Panc1 (cell line): ENCODE measurements at places on chromosomes 11 and 22.

DNA sequence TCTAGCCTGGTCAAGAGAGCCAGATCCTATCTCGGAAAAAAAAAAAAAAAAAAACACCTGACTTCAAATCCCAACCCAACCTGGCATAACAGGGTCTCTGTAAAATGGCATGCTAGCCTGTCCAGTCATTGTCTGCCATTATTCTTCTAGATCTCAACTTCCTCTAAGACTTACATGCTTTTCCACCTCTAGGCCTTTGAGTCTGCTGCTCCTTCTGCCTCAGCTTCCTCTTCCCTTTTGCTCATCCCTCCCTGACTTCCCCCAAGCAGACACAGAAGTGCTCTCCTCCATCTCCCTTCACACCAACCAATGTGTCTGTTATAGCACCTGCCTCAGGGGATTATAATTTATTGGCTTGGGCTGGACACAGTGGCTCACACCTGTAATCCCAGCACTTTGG, 7.8 kb downstream of the STK33 start:
- no peak for DNase-seq

DNA sequence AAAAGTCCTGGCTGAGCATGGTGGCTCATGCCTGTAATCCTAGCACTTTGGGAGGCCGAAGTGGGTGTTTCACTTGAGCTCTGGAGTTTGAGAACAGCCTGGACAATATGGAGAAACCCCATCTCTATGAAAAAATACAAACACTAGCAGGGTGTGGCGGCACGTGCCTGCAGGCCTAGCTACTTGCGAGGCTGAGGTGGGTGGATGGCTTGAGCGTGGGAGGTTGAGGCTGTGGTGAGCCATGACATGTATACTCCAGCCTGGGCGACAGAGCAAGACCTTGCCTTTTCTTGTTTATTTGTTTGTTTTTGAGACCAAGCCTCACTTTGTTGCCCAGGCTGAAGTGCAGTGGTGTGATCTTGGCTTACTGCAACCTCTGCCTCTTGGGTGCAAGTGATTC, 8.1 kb upstream of the CRY2 start:
- no peak for DNase-seq

GRCh38 chr11:70247710-70248072, 22.8 kb upstream of the PPFIA1 start:
- no peak for DNase-seq

DNA sequence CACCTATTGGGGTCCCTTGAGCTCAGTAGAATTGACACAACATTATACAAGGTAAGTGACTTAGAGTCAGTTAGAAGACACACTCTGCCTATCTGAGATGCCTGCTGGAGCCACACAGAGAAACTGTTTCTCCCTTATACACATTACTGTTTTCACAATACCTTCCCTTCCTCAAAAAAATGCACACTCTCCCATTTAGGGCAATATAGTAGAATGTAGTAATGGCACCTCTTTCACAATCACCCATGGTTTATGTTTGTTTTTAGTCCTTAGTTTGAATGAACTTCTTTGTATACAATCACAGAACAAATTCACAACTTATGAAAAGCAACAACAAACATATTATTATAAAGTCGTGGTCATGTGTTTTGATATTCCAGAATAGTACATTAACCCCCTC, 14.3 kb downstream of the OR52H1 start:
- no peak for DNase-seq

DNA sequence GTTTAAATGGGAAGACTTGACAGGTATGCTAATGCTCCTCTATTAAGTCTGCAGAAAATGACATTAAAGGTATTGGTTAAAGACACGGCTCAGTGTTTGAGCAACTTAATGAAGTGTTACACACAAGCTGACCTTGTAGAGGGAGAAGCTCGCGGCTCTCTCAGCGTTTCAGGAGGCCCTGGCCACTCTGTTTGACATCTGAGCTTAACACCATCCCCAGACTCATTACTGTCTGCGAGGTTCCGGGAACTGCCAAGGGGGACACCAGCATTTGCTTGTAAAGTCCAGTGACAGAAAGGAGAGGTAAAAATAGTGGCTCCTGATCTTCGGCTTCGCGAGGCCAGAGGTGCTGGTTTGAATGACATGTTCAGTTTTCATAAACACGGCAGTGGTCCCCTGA, 540.7 kb upstream of the CADM1 start:
- no peak for DNase-seq

- DNase-seq, result no peak
Observed at GRCh38 chr11:108368134-108368533, 99.2 kb downstream of the C11orf65 start.

DNA sequence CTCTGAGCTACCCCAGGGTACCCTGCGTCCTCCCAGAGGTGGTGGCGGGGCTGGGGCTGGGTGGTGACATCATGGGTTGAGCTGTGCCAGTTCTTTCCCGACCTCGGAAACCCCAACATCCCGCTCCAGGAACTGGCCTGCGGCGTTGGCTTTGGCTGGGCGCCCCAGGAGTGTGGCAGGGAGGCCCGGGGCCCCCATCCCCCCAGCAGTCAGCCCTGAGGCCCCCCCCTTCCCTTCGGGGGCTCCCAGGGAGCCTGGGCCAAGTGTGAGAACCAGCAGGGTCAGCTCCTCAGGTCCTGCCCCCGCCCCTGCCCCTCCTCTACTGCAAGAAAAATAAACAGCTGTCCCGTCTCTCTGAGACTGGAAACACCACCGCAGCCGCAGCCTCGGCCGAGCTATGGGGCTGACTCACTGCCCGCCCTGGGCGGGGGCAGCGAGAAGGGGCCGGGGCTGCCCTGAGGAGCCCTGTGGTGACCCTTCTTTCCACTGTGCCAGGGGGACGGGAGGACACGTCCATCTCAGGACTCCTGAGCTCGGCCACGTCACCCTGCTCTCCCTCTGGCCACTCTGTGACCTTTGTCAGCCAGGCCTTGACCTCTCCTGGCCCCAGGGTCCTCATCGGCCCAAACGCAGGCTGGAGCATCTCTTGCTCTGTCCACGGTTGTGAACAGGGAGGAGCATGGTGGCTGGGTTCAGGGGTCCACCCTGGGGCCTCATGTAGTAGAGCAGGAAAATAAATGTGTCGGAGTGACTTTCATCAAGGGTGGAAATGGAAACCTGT, 73.4 kb downstream of the WNT7B start:
- DNase-seq, result no peak

- no peak for DNase-seq
Observed at GRCh38 chr11:130616573-130616972, 168.1 kb downstream of the ADAMTS15 start.

DNA sequence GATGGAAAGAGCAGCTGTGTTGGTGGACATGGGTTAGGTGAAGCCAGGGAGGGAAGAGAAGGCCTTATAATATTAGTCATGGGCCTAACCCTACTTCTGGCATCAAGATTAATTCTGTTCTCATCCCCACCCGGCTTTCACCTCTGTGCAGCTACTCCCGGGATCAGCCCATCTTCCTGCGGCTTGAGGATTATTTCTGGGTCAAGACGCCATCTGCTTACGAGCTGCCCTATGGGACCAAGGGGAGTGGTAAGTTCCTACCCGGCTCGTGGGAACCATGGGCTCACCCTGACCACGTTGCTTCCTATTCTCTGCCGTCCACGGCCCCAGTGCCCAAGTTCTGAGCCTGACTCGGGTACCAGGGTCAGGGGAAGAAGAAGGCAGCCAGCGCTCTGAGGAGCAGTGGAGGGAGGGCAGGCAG, 51.6 kb downstream of the ST3GAL4 start:
- DNase-seq, result no peak

GRCh38 chr22:40484906-40485669, 114.7 kb downstream of the SGSM3 start:
- no peak for DNase-seq

- no peak for DNase-seq
Observed at GRCh38 chr22:42976217-42976933, 38.6 kb downstream of the PACSIN2 start.

- no peak for DNase-seq
Observed at GRCh38 chr11:68031144-68031464, 623 bp downstream of the NDUFS8 start.

- DNase-seq, result no peak
Observed at GRCh38 chr11:110028921-110029320, 64.3 kb upstream of the ZC3H12C start.

DNA sequence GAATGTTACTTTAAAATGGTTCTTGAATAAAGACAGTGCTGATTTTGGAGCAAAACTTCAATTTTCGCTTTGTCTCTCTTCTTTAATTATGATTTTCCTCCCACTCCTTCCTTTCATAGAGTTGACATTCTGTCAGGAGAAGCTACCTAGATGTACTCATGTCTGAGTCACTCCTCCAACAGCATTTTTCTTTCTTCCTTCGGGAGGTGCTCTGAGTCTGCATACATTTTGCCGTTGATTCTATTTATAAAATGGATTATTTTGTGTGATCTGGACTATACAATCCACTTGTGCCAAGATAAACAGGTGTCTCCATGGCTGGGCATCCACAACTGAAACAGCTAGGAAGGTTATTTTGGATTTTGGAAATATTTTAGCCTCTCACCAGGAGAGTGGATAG, 588.3 kb upstream of the ANO5 start:
- no peak for DNase-seq

GRCh38 chr11:45278714-45279113, 7.4 kb downstream of the SYT13 start:
- DNase-seq, result no peak

DNA sequence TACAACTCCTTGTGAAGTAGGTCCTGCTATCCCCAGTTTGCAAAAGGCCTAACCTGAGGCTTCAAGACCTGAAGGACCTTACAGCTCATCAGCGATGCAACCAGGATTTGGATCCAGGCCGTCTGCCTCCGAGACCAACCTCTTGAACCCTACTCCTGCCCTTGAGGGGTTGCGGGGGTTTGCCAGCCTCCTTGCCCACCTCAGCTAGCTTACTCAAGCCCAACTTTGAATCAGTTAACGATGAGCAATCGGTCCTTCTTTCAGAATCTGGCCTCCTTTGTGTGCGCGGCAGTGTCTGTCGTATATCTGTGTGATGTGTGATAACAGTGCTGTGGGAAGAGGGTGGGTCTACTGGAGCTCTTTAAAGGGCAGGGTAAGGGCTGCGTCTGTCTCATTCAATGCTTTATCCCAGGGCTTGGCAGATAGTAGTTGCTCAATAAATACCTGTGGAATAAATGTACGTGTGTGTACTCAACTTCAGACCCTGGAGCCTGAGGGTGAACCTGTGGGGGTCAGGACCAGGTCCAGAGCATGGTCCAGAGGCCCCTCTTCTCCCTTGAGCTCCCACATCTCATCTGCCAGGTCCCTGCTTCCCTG, 3.2 kb downstream of the CHRM1 start:
- DNase-seq, result no peak

DNA sequence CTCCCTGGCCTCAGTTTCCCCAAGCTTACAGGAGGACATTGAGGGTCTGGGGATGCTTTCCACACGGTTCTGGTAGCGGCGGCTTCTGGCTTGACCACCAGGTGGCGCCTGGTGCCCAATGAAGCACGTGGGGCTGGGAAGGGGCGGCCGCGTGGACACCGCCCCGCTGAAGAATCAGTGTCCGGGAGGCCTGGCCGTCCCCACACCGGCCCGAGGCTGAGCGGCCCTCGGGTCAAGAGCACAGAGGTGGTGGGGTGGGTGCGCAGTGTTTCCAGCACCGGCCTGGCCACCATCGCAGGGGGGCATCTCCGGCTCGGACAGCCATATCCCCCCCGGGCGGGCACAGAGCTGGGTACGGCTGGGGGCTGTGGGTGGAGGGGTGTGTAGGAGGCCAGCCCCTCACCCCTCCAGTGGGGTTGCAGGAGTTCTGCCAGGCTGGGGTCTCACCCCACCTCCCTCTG, 27.8 kb upstream of the PPARA start:
- no peak for DNase-seq

DNA sequence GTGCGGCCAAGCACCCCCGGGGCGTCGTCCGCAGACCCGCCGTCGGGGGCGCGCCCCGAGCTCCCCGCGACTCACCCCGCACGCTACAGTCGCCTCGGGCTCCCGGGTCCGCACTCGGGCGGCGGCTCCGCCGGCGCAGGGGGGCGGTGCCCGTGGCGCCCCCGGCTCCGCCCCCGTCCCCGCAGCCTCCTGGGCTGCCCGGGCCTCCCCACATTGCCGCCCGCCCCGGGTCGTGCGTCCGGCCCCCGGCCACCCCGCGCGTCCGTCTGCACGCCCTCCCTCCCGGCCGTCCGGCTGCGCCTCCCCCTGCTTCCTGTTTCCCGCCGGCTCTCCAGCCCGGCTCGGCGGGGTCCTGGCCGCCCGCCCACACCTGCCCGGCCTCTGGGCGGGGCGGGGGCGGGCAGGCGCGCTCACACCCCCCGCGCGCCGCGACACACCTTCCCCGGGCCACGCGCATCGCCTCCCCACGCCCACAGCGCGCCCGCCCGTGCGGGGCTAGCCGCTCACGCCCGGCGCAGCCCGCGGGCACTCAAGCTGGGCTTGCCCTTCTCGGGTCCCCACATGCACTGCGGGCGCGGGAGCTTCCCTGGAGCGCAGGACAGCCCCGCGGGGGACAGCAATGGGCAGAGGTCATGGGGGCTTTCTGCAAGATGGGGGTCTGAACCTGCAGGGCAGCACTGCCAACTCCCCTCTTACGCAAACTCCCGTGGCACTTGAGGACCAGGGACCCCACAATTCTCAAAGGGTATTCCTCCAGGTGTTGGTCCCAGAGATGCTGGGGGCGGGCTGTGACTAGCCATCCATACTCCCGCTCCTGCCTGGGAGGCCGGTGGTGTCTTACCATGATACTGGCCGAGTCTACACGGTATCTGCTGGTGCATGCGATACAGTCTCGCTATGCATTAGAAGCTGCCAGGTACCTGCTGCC, at the start of gene CARD10:
CARD10 (minus strand) TSS at position 148 of the 928 bp plus-strand sequence. CDS start 215 bp downstream, outside the sequence.
- no peak for DNase-seq

DNA sequence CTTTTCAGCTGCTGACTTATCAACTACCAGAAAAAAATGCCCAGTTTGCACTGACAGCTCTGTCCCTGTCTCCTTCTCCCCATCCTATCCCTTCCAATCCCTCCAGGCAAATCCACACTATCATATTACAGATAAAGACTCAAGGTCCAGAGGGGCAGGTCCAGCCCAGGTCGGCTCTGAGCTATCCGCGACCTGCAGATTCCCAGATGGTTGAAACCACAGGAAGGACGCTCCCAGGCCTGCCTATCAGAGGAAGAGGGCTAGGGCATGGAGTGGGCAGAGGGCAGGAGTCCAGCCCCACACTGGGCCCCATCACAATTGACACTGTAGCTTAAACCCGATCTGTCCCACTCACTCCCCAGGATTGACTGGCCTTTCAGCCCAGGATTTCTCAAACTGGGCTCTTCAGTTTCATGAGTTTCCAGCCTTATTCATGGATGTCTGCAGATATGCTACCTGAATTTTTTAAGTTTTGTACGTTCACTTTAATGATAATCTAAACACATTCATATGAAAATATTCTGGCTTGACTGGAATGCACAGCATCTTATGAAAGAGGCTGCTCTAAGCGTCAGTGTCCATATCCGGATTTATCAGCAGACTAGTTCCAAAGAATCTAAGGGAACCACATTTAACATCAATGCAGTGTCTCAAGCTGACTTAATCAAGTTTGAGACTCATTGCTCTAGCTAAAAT, 16.4 kb upstream of the FCHSD2 start:
- no peak for DNase-seq

DNA sequence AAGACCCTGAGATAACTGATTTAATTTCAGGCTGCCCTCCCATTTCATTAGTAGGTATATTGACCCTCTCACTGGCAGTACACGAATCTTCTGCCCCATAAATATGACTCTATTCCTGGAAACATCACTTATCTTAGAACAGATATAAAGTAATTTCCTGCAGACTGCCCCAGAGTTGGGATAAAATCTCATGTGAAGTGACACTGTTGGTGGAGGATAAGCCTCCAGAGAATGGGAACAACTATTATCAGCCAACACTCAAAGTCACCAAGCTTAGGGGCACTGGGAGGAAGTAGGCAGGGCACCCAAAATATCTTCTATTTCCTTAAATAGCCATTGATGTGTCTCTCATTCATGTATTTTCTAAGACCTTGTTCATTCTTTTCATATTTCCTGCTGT, 8.2 kb downstream of the OR51B5 start:
- no peak for DNase-seq
